Stomach (tissue), 19 donors: ENCODE measurements at places on chromosomes 12 and 14.

GRCh38 chr14:38947343-38947742, 155.7 kb downstream of the SEC23A start:
- DNase-seq: no peak

DNA sequence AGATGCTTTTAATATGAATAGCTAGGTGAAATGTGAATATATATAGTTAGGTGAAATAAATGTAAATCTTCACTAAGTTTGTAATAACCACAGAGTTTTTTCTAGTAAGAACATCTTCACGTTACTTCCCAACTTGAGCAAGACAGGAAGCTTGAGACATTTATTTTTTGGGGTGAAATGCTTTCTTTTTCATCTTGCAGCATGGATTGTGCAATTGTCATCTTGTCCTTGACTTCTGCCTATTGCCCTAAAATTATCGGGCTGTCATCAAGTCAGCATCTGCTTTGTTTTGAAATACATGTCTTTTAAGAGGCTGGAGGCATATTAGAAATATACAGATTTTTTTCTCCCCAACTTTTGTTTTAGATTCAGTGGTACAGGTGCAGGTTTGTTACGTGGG, 433.9 kb downstream of the PCNX1 start:
- no peak for DNase-seq

GRCh38 chr14:89175881-89176799, 240.9 kb downstream of the FOXN3 start:
- no peak for DNase-seq

GRCh38 chr14:62776300-62776699, 269.0 kb downstream of the KCNH5 start:
- no peak for DNase-seq

GRCh38 chr12:104473374-104473983, 16.7 kb downstream of the CHST11 start:
- no peak for DNase-seq
